NCI-H2171 treated with DMSO at 0.1 percent for 48 hours (cell line): ENCODE measurements at places on chromosomes 5 and 9.

DNA sequence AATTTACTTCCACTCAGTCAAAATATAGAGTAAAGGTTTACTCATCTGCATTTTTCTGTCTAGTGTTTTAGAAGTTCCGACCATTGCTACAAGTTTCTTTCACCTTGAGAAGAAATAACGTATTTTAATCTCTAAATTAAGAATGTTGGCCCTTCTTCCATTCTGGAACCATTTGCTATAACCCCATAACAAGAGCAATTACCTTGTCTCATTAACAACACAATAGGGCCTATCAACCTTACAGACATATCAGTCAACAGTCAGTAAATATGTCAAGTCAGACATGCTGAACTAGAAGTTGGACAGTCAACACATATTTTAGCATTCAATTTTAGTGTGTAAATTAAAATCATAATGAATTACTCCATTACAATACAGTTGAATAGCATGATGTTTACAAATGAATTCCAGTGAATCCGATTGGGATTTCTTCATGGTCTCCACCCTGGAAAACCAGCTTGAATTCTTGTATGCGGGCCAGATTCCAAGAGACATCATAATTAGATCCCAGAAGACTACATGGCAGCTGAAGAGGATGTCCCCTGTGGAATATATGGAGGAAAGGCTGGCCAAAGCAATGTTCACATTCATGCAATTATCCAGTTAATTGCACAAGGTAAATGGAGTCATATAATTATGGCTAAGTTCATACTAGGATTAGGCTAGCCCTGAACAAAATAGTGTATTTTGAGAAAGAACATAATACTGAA is 196.2 kb upstream of the TARS1 start:
- DNase-seq = no peak

GRCh38 chr5:59385700-59386099 is 507.8 kb downstream of the PDE4D start:
- DNase-seq = no peak

DNA sequence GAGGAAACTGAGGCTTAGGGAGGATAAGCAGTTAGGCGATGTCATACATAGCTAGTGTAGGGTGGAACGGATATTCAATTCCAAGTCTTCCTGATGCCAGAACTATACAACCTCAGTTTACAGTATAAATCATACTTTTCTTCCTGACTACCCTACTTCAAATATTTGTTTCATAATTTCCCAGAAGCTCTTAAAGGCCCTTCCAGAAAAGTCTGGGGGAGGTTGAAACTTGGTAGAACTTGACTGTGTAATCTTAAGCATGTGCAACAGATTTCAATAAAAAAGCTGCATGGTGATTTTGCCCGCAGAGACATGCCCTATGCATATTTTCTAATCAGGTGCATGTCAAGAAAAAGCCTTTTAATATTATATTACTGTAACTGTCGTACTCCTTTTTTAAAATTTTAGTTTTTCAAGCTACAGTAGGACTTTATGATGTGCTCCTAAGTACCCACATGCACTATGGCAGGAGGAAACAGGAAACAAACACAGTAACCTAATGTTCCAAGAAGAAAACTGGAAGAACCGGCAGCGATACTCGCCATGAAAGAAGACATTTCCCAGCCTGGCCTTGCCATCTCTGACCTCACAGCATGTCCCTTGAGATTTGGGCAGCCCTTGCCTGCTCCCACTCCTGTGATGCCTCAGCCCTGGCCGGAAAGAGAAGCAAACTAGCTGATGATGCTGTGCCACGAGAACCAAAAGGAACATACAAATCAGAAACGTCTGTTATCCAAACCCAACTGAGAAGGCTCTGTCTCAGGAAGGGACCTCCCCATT is 266.0 kb downstream of the EFNA5 start:
- peak; percentile 19 for DNase-seq

- no peak for DNase-seq
Observed at GRCh38 chr5:158884827-158885518, 214.7 kb downstream of the EBF1 start.

DNA sequence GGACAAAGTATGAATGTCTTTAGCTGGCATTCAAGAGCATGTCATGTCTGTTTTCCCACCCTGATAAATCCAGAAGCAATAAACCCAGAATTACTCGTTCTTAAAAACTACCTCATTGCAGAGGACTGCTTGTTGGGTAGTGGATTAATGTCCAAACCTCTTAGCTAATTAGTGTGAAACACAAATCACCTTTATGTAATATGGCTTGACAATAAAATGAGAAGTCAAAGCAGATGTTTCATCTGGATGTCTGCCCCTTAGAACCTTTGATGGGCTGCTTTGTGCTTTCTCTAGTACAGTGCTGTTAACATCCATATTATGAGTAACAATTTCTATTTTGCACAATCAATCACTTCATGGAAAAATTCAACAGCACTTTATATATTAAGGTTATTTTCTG is 149.1 kb upstream of the TUT7 start:
- DNase-seq = no peak

DNA sequence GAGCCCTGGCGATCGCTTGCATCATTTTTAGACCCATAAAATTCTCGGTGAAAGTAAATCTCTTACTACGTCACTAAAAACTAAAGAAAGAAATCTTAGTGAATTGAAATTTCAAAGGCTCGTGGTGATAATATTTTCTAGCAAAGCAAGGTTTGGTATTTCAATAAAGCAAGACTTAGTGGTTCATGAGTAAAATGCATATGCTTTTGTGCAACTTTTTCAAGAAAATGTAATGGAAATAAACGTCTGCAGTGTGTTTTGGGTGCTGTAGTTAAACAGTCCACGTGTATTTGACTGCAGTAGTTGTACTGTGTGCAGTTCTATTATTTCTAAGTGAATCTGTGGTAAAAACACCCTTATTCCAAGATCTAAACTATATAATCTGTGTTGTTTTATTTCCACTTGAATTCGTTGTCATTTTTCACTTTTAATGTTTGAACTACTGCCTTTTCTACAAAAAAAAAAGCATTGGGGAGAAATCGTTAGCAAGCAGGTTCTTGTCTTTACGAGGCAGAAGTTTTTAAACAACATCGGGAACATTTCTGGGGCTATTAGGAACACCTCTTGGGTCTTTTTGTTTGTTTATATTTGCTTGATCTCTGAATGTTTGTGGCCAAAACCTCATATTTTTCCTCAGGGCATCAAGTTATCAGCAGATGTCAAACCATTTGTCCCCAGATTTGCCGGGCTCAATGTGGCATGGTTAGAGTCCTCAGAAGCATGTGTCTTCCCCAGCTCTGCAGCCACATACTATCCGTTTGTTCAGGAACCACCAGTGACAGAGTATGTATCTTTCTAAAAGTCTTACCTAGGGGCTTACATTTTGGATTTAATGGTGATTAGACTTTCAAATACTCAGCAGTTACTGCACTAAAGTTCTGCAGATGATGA is 960 bp downstream of the SECISBP2 start:
- no peak for DNase-seq

DNA sequence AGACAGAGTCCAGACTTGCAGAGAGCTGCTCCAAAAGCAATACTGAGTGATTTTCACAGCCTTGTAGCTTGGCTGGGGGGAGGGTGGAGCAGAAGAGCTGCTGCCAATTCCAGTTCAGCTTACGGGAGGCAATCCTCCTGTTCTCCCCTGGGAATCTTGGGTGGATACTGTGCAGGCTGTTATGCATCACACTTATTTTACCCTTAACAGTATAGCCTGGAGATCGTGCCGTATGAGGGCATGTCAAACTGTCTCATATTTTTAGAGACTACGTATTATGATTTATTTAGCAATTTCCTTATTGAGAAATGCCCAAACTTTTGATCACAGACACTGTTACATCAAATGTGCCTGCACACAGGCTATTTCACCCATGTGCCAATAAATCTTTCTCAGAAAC is 85.2 kb downstream of the BASP1 start:
- peak; percentile 85 for DNase-seq

GRCh38 chr5:93874080-93874479 is 132.7 kb upstream of the POU5F2 start:
- no peak for DNase-seq

DNA sequence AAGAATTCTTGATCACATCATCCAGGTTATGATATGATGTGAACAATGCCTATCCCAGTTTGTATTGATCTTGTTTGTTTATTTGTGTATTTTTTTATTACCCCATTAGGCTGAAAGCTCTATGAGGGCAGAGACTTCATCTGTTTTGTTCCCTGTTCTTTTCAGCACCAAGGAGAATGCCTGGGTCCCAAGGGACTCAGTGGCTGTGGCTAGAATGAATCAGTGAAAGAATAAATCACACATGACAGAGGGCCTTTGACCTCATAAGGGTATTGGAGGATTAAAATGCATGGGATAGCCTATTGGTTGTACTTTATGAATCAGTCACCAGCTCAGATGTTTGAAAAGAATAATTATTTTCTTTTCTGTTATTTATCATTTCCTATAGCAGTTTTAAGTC is 292.2 kb downstream of the GAS1 start:
- no peak for DNase-seq

DNA sequence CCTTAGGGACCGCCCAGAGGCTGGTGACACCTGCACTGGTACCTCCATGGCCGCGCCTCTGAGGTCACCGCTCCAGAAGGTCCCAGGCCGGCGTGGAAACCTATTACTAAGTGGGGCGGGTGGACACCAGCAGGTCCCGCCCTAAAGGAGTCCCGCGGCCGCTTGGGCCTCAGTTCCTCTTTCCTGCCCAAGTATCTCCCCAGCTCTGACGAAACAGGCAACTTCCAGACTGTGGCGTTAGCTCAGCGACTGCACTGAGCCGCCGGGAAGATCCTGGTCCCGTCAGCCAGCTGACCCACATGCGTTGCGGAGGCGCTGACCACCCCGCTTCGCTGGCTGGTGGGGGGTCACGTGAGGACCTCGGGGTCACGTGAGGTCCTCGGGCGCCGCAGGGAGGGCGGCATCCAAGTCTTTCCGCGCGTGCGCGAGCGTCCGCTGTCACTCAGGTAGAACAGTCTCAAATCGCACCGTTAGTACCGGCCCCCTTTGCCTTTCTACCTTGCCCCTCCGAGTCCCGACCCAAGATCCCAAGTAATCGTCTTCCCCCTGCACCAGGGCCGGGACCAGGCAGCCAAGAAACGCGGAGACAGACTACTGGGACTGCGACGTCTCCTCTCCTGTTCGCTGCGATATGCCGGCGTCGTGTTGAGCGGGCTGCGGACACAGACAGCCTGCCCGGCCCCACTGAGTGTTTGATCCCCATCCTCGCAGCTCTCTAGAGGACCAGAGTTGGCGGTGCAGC is 53.7 kb upstream of the KDM4C start:
- peak; percentile 75 for DNase-seq

- no peak for DNase-seq
Observed at GRCh38 chr5:119313658-119314605, 41.9 kb upstream of the TNFAIP8 start.

DNA sequence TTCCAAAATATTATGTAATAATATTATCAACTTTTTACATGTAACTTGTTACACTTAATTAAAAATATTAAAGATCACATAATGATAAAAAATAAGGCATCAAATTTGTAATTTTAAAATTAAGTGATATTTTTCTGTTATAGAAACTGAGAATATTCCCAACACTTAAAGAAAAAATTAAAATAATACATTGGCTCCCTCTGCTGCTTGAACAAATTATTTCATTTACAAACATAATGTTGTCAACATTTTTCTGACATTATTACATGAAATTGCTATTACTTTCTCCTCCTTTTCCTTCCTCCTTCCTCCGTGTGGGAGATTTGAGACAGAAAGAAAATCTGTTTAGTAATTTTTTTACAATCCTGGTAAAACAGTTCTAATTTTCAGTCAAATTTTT is 42.3 kb downstream of the RNF180 start:
- DNase-seq = peak; percentile 7

DNA sequence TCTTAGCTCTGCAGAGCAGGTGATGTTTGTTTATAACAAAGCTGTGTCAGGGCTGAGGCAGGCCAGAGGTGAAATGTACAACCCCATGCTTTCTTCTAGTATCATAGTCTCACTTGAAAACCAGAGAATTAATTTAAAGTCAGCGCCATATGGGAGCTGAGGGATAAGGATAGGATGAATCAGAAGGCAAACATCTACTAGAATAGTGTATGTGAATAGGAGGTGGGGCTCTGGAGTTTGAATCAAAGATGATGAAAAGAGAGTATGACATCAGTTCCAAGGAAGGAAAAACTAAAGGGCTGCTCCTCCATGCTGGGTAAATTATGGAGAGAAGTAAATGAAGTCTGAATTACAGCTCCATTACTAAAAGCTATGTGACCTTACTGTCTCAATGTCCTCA is 441.5 kb downstream of the RASEF start:
- peak; percentile 71 for DNase-seq

DNA sequence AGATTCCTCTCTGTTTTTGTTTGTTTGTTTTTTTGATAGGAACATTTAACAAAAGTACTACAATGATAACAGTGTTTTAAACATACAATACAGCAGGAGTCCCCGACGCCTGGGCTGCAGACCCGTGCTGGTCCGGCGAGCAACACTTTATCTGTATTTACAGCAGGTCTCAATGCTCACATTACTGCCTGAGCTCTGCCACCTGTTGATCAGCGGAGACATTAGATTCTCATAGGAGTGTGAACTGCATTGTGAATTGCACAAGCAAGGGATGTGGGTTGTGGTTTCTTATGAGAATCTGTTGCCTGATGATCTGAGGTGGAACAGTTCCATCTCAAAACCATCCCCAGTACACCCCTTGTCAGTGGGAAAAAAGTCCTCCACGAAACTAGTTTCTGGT is 1068.5 kb upstream of the CDH10 start:
- DNase-seq = no peak

DNA sequence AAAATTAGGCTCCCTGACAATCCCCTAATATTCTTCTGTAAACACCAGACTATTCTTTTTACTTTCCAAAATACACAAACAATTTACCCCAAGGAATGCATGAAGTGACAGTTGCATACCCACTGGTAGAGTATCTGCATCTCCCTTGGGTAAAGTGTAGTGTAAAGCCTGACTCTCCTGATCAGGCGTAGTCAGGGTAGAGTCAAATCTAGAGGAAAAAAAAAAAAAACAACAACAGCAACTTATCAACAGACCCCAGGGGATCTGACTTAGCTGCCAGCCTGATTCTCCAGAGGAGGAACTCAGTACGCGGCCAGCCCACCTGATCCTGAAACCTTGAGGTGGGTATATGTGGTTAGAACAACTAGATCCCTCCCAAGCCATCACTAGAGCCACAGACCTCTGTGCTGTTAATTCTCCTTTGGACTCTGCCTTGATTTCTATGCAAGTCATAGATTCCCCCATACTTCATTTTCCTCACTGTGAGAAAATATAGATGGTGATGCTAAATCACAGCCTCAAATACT is 61.0 kb downstream of the ZNF608 start:
- peak; percentile 4 for DNase-seq

DNA sequence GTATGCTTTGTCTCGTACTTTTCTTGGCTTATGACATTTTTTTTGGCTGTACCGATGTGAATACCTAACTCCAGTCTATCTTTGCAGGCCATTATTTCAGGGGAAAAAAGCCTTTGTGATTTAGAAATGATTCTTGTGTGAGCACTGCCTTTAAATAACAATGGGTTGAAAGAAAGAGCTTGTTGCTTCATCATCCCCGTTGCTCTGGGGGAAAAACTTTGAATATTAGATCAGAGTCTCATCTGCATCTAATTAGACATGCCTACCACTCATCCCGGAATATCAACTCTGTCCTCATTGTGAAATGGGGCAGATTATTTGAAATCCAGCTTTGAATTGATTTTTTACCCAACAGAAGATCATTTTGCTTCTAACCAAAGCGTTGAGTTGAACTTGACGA is 13.5 kb downstream of the CXCL14 start:
- DNase-seq = no peak
